ENCODE measurements at places on chromosomes 4 and X.

- no peak for DNase-seq
These were observed 115.6 kb downstream of the FHIP1A start for GRCh38 chr4:151524610-151525009.

- DNase-seq, result no peak
These were observed 13.5 kb downstream of the TEX13B start for GRCh38 chrX:107968623-107969022.

- no peak for DNase-seq
These were observed 194.0 kb downstream of the PDGFRA start for GRCh38 chr4:54423066-54423465.

DNA sequence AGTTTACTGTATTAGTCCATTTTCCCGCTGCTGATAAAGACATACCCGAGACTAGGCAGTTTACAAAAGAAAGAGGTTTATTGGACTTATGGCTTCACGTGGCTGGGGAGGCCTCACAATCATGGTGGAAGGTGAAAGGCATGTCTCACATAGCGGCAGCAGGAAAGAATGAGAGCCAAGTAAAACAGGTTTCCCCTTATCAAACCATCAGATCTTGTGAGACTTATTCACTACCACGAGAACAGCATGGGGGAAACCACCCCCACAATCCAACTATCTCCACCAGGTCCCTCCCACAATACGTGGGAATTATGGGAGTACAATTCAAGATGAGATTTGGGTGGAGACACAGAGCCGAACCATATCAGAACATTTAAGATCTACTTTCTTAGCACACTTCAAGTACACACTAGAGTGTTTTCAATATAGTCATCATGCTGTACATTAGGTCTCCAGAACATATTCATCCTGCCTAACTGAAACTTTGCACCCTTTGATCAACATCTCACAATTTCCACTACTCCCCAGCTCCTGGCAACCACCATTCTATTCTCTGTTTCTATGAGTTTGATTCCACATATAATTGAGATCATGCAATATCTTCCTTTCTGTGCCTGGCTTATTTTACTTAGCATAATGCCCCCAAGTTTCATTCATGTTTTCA, 341.0 kb downstream of the ARHGAP24 start:
- DNase-seq, result no peak

DNA sequence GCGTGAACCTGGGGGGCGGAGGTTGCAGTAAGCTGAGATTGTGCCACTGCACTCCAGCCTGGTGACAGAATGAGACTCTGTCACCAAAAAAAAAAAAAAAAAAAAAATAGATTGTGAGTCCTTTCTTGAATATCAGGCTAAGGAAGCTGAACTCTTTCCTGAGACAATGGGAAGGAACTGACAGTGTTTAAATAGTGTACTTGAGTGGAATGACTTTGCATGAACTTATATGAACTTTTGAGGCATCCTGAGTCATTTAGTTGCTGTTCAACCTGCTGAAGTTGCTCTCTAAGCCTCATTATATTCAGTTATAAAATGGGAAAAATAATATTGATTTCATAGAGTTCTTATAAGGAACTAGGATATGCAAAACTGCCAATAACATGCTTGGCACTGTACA, 79.3 kb upstream of the LIMCH1 start:
- DNase-seq, result no peak

DNA sequence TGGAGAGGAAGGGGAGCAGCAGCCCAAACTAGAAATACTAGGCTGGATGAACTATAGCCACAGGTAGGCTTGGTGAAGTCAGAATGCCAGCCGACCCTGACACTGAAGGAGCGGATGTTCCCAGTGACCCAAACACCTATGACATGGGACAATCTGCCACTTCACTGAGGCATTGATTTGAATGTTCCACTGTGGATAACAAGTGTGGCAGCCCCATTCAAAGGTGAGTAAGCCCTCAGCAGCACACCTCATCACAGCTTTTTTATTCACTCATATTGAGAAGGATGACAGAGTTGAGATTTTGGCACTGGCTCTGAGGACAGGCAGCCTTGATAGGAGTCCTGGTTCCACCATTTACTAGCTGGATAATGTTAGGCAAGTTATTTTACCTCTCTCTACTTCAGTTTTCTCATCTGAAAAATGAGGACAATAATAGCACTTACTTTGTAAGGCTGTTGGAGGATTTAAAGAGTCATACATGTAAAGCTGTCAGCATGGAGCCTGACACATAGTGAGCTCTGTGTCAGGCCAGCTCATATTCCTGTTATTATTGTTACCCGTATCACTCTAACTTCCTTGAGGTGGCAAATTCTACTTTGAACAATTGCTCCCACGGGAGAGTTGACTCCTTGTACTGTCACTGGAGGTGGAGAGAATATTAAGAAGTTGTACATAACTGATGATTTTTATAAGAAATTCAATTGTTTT, 114.6 kb downstream of the RASL11B start:
- no peak for DNase-seq

- DNase-seq, result no peak
These were observed 325.9 kb downstream of the NR3C2 start for GRCh38 chr4:148116264-148116663.

Measured in D341Med (cell line).